ENCODE measurements at places on chromosomes 16 and 17.

GRCh38 chr17:50047083-50047482 is 8.8 kb upstream of the ITGA3 start:
- no peak for DNase-seq

DNA sequence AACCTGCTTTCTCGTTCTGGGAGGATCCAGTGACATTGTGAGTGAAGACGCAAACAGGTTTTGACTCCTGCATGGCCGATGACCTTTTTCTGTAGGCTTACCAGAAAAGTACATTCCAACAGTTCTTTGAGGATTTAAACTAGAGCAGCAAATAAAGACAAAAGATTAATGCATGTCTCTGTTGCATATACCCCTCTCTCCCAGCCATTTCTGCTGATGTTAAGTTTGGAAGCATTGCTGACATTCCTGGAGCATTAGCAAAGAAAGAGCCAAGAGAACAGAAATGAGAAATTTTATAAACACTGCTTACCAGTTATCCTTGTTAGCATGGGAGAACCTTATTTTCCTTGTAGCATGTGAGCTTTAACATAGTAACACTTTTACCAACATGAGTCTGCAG is 49.3 kb downstream of the SIAH1 start:
- DNase-seq = no peak

- no peak for DNase-seq
These were observed 151.1 kb downstream of the ITFG1 start for GRCh38 chr16:47309581-47310312.

GRCh38 chr17:19730843-19731242 is 14.5 kb upstream of the SLC47A2 start:
- no peak for DNase-seq

- no peak for DNase-seq
These were observed 219.3 kb downstream of the ZNF423 start for GRCh38 chr16:49636608-49637007.

GRCh38 chr17:27354491-27355081 is 60.7 kb downstream of the WSB1 start:
- DNase-seq = no peak

- DNase-seq = peak; percentile 10
These were observed 152.1 kb upstream of the CHMP6 start for GRCh38 chr17:80839511-80839941.

- DNase-seq = no peak
These were observed 13.2 kb upstream of the CDIPT start for GRCh38 chr16:29876217-29876593.
